Tibial nerve (tissue), 4 donors: ENCODE measurements at places on chromosomes 3 and 15.

DNA sequence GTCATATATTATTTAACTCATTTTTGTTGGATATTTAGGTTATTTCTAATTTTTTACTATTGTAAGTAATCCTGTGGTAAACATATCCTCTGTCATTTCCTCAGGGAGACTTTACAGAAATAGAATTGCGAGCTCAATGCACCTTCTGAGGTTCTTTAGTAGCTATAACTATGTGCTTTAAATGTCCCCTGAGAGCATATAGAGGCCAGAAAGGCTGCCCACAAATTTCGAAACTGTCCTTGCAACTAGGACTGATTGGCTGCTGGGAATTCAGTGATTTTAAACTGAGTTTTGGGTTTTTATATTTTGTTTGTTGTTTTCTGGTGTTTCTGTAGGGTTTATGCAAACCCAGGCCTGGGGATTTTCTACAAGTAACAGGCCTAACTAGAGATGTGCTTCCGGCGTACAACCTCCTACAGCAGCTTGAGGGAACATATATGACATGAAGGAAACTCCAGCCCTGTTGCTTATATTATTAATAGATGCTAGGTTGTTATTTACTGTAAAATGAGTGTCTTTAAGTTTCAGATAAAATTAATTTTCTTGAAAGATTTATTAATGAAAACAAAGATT, 29.1 kb upstream of the P4HTM start:
- DNase-seq: no peak

DNA sequence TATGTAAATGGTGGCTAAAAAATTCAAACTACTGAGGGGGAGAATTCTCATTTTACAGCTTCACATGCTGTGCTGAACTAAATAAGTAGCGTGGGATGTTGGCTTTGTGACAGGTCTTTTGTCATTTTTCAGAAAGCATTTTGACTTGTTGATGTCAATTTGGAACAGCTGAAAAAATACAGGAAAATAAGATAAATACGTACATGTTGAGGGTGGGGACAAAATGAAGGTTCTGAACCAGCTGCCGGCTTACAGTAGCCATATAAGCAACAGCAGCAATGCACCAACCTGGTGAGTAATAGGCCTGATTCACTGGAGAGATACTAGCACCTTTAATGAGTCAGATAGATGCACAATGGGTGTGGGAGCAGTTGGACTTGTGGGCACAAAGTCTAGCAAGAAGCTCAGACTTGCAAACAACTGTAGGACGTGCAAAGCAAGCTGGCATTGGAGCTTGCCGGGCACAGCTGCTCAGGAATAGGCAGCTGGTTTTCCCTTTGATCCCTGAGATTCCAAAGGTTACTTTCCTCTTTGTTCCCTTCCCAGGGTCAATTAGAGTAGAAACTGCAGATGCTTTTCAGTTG, 12.9 kb downstream of the B3GNT5 start:
- DNase-seq: no peak

GRCh38 chr15:59304034-59304795, 68.5 kb downstream of the MYO1E start:
- DNase-seq: no peak

- DNase-seq: peak; percentile 49
These were observed 21.1 kb upstream of the CDCP1 start for GRCh38 chr3:45167011-45167911.

DNA sequence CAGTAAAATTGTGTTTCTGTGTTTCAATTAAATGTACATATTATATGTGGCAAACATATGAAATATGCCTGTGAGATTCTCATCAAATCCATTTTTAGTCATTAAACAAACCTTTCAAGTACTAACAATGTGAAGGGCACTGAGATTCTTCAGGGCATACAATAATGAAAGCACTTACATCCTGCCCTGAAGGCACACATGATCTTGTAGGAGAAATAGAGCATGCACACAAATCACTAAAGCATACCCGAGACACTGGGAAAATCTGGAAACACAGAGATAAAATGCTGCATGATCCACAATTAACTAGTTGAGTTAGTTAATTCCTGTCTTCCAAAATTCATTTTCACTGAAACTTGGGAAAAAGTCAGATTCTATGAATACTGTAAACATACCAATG, 810.5 kb upstream of the NECTIN3 start:
- DNase-seq: no peak

GRCh38 chr15:101499863-101500713, 10.6 kb upstream of the PCSK6 start:
- DNase-seq: no peak

GRCh38 chr3:37885814-37886213, 24.1 kb downstream of the CTDSPL start:
- DNase-seq: no peak

- no peak for DNase-seq
These were observed 461.3 kb upstream of the NAALADL2 start for GRCh38 chr3:174397848-174398247.

GRCh38 chr3:67819447-67819846, 165.0 kb upstream of the SUCLG2 start:
- DNase-seq: no peak

- DNase-seq: no peak
These were observed 278.9 kb upstream of the STT3B start for GRCh38 chr3:31253782-31254181.

- no peak for DNase-seq
These were observed 9.8 kb upstream of the CLPX start for GRCh38 chr15:65194826-65195547.

DNA sequence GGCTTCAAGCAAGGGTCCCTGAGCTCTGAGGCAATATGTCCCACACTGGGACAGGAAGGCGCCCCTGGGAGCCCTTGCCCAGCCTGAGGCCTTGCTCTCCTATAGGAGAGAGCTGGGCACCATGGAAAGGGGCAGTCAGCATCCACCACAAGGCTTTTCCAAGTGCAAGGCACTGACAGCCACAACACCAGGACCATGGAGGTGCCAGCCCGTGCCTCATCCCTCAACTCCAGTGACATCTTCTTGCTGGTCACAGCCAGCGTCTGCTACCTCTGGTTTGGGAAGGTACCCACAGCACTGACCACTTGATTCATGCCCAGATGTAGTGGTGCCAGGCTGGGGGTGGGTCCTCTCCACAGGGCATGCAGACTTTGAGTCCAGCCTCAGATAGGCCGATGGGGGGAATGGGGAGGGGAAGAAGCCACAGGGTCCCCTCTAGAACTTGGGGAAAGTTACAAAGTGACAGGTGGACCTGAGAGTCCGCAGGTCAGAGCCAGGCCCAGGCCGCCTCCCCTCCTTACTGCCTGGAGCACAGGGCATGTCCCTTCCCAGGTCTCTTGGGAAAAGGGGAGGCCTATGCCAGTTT, 11.8 kb downstream of the VILL start:
- DNase-seq: no peak

GRCh38 chr3:168707900-168708299, 612.2 kb upstream of the GOLIM4 start:
- DNase-seq: no peak

DNA sequence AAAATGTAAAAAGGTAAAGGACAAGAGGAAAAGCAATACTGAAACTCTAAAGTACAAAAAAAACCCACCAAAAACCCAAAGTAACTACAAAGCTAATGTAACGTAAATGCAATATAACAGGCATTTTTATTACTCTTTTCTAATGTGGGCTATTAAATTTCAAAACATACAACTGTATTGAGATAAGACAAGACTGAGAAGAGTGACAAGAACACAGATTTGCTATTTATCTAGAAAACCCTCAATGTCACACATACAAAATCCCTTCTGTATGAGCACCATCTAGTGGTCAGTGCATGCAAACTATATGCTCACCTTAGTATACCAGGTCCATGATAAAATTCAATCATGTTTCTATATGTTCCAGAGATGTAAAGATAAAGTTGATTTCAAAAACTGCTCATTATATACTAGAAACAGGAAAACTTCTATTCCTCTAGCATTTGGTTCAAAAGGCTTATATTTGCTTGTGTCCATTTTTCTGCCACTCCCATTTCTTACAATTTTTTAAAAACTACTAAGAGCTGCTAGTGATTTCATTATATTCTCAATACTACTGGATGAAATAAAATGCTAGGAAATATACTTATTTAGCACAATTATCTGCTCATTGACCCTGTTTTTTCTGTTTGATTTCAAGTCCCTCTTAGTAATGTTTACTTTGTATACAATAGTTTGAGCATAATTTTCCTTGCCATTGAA, 111.4 kb downstream of the DLG1 start:
- DNase-seq: no peak
